ENCODE measurements at places on chromosomes 5 and 9.
A peak's percentile ranks its signal among the peaks of the same experiment; 100 is the strongest.

DNA sequence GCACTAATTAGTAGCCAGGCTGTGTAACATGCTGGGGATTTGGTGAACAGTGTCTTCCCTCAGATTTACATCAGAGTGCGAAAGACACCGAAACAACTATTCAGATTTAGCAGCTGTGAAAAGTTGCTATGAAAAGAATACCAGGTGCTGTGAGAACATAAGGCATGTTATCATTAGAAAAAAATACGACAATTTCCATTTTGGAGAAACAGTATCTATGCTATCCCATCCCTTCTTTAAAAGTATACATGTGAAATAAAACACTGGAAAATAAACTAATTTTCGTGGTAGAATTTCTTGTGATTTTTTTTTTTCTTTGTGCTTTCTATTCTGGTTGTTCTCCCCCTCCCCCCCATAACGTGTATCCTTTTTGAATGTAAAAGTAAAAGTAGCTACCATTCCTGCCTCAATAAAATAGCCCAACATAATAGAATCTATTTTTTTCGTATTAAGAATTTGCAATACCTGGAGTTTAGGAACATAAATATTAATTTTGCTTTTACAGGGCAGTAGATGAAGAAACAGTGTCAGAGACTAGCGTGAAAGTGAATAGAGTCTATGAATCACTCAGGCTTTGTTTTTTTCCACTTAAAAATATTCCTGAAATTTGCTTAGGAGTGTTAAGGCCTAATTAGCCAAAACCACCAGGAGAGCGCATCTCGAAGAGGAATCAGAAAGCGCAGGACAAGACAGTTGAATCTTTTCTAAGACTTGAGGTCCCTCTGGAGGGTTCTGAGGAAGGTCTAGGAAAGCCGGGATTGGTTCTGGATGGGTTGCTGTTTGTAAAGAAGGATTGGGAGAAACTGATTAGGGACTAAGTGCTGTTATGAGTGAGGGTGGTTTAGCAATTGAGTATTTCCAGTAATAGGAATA, 813 bp upstream of the SLU7 start:
- no peak for DNase-seq

- no peak for DNase-seq
Measured at GRCh38 chr5:89968958-89969381, 440.6 kb downstream of the CETN3 start.

GRCh38 chr5:111741278-111741677, 15.7 kb downstream of the NREP start:
- no peak for DNase-seq

DNA sequence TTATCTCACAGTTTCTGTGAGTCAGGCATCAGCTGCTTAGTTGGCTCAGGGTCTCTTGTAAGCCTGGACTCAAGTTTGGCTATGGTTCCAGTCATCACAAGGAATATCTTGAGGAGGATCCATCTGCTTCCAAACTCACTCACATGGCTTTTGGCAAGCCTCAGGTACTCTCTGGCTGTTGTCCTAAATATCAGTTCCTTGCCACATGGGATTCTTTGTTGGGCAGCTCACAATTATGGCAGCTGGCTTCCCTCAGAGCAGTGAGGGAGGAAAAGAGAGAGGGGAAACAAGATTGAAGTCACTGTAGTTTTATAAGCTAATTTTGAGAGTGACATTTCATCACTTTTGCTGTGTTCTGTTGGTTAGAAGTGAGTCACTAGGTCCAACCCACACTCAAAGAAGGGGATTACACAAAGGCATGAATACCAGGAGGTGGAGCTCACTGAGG, 144.5 kb downstream of the GCNT1 start:
- no peak for DNase-seq

- DNase-seq = peak; percentile 88
Measured at GRCh38 chr5:31470608-31471007, 61.3 kb downstream of the DROSHA start.

DNA sequence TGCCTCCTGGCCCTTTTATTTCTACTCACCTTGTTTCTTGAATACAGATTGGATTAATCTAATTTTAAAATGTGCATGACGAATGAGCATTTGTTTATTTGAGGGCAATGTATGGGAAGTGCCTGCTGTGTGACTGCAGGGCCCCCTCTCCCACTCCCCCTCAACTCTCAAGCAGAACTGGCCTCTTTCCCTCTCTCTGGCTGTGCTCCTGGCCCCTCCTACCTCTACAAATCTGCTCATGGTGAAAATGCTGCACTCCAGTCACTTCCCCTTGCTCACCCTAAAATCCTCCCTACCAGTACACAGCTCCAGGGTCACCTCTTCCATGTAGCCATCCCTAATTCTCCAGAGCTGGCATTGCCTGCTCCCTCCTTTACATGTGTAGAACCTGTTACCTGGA, 17.2 kb upstream of the NDST1 start:
- no peak for DNase-seq

DNA sequence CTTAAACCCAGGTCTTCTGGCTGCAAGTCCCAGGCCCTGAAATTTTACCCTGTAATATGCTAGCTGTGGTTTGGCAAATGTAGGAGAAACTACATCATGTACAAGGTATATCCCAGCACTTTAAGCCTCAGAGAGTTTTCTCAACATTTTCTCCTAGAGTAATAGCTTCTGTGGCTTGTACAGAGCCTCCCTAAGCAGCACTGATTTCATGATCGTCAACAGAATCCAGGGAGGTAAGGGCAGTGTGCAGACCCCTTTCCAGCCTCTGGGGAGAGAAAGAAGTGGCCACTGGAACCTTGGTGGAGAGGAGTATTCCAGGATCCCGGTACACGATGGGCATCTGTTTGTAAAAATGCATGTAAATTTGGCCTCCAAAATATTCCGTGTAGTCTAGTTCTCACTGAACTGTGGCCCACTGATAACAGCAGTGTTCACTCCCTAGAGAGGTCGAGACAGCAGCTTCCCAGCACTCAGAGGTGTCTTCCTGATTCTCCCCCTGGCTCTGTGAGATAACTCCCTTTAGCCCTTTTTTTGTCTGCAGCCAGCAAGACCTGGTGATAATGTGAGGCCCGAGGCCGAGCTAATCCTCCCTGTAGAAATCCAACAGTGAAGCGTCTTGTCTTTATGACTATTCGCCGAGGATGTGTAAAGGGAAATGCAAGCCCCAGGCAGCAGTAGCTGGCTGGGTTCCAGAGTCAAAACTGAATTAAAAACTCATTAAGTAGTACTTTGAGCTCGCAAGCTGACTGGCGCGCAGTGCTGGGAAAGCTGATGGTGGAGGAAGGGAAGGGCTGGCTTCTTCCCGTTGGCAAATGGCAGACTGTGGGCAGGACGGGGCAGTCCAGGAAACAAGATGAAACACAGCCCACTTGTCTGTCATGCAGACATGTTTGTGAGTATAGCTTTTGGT, 59.0 kb downstream of the MAP1B start:
- peak; percentile 90 for DNase-seq

GRCh38 chr5:2704111-2704510, 47.4 kb downstream of the IRX2 start:
- DNase-seq = no peak

DNA sequence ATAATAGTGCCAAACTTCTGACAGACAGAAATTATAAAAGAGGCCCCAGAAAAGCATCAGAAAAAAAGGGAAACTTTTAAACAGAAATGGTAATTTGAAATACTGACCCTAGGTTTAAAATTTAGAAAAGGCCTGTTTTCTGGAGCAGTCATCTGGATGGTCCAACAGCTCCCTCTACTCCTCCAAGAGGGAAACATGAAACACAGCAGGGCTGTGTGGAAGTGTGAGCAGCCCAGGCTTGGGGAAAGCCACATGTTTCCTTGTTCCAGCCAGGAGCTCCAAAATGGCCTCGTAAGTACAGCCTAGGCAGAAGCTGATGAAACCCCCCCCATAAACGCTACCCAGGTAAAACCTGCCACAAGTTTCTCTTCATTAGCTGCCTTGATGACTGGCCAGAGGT, 499.3 kb upstream of the ADAMTS16 start:
- DNase-seq = no peak

- no peak for DNase-seq
Measured at GRCh38 chr5:164350236-164350635, 844.8 kb downstream of the MAT2B start.

GRCh38 chr5:74629326-74629725, 11.2 kb downstream of the ENC1 start:
- DNase-seq = no peak

DNA sequence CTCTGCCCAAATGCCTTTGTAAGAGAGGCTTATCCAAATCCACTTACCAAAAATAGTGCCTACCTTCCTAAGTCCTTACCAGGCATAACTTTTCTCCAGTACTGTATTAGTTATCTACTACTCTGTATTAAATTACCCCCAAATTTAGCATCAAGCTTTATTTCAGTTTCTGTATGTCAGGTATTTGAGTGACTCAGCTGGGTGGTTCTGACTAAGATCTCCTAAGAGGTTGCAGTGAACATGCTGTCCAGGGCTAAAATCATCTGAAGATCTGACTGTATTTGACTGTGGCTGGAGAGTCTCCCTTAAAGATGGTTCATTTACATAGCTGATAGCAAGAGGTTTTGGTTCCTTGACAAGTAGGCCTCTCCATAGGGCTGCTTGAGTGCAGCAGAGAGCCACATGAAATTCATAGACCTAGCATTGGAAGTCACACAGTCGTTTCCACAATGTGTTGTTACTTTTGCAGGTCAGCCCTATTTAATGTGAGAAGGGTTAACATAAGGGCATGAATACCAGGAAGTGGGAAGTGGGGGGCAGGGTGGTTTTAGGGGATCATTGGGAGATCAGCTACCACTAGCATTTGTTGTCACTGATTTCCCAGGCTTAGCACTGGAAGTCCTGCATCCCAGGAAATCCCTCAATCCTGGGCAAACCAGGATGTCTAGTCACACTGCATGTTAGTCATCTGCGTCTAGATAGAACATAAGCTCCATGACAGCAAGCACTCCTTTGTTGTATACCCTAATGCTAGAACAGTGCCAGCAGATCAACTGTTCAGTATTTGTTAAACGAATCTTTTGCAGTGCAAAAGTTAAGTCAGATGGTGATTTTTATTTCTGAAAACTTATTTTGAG, 2.0 kb upstream of the ZNF622 start:
- peak; percentile 49 for DNase-seq

DNA sequence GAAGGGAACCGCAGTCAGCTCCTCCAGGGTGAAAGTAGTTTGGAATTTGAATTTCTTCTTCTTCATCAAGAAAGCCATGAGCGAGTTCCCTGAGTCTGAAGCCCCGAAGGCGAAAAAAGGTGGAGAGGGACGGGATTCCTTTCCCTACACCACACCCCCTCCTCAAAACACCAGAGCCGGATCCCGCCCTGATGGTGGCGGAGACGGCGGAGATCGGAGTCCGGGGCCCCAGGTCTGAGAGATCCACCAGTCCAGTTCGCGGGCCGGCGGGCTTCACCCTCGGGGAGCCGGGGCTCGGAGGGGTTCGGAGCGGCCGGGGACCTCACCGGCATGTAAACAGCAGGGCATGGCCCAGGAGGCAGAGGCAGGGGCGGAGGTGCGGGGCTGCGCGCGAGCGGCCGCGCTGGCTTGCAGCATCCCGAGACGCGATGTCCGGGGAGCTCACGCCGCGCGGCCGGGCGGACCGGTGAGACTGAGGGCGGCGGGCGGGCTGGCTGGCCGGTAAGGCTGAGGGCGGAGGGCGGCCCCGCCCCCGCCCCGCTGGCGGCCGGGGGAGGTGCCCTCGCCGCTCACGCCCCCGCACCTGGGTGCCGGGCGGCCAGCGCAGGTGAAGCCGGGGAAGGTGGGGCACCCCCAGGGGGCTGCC, 606 bp downstream of the EEIG1 start:
- DNase-seq = no peak

DNA sequence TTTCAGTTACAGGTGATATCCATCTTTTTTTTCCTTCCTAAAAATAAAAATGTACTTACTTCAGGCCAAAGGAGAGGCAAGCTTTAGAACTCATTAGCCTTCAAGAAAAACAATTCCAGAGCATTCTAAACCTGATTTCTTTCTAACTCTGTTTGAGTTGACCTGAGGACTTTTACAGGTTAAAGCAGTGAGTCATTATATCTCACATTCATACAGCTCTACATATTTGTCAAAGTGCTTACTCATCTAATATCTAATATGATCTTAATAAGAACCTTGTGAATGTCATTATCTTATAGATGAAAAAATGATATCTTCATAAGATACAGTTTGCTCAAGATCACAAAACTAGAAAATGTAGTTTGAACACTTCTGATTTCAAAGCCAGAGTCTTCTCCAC, 149.2 kb upstream of the CDKN2B start:
- DNase-seq = no peak

- DNase-seq = no peak
Measured at GRCh38 chr9:79279356-79279755, 292.4 kb upstream of the TLE4 start.

DNA sequence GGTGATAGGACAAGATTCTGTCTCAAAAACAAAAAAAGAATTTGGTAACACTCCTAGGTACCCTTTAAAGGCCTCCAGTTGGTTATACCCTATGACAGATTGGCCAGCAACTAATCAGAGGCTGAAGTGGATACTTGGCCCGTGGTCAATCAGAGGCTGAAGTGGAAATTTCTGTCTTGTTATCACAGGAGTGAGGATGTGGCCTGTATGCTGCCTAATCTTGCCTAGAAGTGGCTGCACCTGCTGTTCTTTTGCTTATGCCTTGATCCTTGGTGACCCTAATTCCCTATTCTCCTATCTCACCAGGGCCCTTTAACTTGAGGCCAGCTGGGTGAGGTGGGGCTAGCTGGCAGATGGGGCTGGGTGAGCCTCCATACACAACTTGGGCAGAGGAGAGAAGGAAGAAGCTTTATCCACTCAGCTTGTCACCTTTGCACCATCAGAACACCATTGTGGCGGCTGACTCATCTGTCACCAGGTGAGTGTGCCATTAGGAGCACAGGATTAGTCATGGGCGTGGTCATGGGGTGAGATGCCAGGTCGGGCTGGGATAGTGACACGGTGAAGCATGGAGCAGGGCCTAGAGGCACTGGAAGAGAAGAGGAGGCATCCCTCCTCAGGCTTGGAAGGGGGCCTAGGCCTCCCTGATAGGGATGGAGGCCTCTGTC, 41.5 kb downstream of the SAR1B start:
- DNase-seq = peak; percentile 16

DNA sequence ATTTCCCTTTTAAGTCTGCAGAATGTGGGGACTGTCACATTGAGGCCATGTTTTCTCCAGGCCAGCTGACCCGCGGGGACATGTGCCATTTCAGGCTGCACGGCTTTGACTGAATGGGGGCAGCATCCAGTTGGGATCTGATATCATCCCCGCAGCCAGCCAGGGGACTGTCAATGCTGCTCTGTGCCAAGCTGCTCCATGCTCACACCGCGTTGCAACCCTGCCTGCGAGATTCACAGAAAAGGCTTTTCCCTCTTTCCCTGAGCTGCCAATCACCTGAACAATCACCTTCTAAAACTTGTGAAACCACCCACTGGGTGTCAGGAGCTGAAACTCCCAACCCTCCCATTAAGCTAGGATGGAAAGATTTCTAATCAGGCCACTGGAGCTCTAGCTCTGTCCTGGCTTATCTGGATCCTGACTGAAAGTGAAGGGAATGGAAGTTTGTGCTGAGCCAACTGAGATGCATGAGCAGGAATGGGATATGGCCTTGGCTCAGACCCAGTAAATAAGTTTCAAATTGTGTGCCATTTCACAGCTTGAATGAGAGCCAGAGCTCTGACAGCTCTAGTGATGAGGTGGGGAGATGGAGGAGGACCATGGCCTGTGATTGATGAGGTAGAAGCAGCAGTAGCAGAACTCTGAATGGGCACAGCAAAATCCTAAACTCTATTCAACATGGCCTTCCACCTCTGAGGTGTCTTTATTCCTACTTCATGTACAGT, 34.5 kb upstream of the ZNF366 start:
- no peak for DNase-seq

GRCh38 chr9:35134920-35135319, 19.3 kb upstream of the ATOSB start:
- DNase-seq = no peak
